ENCODE measurements at places on chromosomes 7 and 10.

DNA sequence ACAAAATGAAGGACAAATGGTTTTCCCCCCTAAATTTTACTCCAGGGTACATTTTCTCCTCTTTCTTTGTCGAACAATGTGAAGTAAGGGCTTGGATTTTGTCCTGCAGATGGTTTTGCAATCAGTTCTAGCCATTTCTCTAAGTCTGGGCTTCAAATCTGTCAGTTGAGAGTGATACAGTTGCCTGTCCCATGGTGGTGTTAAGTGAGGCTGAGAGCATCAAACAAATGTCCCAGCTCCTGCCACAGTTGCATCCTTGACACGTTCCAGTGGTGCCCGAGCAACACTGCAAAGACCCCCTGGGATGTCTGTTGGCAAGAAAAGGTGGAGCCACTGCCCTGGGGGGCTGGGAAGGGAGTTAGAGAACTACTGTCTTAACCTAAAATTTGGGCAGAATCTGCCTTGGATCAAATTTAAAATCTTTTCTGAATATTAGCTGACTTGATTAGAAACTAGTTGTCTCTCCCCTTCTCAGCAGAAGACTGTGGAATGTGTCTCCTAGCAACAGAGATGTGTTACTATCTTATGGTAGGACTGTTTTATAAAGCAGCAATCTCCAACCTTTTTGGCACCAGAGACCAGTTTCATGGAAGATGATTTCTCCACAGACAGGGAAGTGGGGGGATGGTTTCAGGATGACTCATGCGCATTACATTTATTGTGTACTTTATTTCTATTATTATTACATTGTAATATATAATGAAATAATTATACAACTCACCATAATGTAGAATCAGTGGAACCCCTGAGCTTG lies 102.0 kb upstream of the STEAP1B start:
- peak; percentile 40 for DNase-seq

- no peak for DNase-seq
Observed at GRCh38 chr7:112930787-112931186, 140.6 kb upstream of the TMEM168 start.

DNA sequence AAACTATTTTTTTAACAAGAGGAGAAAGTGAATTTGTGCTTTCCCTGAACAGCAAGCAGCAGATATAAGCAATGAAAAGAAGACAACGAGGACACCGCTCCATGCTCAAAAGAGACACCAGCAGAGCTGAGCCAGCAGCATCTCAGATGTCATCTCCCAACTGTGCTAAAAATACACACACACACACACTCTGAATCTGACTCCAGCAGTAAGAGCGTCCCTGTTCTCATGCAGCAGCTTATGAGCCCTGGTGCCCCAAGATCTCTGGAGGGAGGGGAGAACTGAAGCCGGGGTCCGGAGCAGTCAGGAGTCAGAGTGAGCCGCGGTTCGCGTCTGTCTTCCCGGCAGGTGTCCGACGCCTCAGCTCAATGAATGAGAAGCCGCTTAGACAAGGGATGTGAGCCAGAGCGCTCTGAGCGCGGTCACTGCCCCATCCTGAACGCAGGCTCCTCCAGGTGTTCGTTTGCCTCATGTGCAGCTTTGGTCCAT lies 49.2 kb downstream of the SVIL start:
- DNase-seq = no peak

GRCh38 chr7:6379886-6380285 lies 67.9 kb downstream of the DAGLB start:
- DNase-seq = no peak

DNA sequence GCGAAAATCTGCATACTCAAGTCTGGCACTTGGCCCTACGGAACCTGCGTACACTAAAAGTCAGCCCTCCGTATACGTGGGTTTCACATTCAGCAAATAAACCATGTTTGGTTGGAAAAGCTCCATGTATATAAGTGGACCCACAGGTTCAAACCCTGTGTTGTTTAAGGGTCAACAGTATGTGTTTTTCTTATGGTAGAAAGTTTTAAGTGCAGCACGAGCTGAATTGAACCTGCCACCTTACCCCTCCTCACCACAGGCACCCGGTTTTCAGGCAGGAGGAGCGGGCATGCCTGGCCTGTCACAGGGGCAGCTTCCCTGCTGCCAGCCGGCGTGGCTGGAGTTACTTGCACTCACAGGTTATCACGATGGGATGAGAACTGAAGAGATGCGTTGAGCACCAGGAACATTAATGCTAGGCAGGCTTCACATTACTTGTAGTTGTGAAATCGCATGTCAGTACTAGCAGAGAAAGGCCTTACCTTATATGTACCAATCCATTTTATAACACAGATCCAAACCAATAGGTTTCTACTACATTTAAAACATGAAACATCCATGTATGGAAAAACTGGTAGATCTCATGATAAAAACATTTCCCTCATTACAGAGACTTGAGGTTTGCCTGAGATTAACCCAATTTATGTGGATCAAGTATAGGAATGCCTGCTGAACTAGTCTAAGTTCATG lies 12.9 kb downstream of the INSIG1 start:
- DNase-seq = no peak

DNA sequence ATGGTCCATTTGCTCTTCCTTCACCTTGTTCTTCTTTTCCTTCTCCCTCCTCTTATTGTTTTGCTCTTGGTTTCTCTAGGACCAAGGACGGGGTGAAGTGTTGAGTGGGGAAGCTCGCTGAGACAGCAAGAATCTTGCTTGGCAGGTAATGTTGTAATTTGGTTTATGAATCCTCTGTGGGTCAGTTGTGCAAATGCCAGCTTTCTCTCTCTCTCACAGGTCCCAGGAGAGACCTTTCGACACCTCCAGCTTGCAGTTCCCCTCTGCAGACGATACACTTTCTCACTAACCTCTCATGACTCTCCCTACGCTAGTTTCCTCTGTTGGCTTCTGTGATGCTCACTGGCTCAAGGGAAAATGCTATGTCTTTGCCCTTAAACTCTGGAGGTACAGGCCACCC lies 77.0 kb downstream of the FRMD4A start:
- no peak for DNase-seq

DNA sequence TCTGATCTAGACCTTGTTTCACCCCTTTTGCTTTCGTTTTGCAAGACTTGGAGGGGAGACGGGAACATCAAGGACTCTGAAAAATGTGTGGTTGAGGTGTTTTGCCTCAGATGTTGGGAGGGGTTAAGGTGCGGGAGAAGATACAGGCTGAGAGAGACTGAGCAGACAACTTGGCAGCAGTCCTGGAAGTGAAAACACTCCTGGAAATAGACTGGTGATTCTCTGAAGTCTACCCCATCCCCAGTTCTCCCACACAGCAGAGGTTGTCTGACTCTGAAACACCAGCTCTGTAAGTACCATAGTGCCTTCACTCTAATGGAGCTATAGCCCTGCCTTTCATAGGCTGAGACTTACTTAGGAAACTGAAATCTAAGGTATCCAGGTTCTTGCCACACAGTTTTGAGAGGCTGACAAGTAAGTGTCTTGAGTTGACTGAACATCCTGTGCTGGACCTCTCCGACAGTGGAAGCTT lies 152.5 kb downstream of the PPP1R9A start:
- no peak for DNase-seq

DNA sequence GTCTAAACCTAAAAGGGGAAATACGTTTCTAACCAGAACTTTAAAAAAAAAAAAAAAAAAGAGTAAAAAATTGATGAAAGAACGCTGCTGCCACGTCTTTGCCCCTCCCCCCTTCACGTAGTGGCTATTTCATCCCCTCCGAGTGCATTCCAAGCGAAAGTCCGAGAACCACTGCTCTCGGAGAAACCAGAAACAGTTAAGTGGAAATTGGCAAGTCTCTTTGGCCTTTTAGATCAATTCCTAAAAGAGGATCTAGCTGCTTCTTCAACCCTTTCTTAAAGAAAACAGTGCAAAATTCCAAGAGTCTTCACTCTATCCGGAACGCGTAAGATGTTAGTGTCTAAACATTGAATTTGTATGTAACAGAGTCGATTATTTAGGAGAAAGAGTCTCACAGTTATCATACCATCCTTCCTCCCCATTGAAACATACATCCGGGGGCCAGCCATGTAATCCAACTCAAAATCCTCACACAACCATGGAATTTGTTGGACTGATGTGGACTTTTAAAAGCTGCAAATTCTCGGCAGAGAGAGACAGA lies 1.1 kb downstream of the P4HA1 start:
- no peak for DNase-seq

DNA sequence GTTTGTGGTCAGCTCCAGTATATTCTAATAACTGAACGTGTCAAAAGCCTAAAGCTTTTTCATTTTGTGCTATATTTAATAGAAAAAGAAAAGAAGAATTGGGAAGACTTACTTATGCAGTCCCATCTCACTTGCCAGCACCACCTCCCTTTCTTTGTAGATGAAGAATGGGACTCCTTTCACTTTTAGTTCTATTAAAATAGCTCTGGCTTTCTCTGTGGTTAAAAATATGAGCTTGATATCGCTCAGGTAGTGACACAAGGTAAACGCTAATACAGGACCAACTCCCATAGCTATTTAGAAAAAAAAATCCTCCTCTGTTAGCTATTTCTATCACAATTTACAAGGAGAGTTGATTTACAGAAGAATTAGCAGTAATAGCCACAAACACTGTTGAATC lies 176.8 kb downstream of the PDE1C start:
- no peak for DNase-seq

- DNase-seq = no peak
Observed at GRCh38 chr10:77855404-77856155, 71.0 kb downstream of the DLG5 start.

GRCh38 chr10:96685306-96685705 lies 35.0 kb downstream of the PIK3AP1 start:
- DNase-seq = no peak

DNA sequence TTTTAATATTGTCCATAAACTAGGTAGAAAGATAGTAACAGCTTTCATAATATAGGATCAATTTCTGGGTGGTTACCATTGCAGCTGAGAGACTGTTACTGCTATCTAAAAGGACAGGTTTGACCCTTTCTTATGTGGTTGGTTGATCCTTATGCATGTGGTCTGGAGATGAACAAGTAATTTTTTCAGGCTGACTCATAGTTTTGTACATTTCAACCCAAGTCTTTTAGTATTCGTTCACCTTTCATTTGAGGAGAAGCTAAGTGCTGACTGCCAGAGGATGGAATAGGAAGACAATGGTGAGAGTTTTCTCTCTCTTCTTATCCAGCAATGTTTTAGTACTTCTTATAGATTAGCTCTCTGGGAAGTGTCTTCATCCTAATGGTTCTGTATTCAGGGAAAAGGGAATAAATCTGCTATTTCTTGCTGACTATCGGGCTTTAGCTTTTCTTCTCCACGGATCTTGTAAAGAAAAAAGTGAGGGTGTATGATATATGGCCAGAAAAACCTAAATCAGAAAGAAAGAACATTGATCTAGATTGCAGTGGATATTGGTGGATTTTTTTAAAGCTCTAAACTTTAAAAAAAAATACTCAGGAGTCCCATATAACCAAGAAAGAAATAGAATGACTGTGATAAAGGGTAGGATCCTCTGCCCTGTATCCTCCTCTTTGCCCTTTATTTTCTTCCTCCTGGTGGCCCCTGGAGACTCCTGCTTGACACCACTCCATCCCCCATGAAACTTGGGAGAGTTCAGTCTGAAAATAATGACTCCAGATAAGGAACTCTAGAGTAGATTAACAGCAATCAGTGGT lies 88.0 kb downstream of the CPED1 start:
- peak; percentile 48 for DNase-seq

DNA sequence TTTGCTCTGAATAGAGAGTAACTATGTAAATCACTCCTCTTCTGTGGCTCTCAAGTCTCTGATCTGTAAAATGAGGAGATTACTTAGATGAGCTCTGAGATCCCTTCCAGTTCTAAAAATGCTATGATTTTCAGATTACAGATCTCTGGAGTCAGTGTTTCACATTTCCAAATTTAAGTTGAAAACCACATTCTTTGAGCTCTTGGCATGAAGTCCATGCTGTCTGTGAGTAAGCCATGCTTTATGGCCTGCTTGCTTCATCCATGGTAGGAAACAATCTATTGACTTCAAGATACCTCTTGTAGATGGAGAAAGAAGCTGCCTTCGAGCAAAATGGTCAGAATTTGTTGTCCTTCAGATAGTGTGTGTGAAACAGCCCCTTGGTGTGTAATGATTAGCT lies 64.9 kb downstream of the CELF2 start:
- DNase-seq = no peak

DNA sequence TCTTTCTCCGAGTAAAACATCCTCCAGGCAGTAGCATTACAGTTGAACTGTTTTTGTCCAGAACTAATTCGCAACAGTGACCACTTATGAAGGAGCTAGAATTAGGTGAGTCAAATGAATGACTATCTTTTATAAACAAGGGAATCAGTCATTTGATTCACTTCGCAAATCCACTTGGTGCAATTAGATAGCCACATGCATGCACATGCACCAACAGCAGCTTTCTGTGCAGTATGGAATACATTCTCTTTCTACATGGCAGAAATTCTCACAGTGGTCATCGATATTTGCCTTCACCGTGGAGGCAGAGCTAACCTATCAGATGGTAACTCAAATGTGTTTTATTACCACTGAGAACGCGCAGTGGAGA lies 118.8 kb downstream of the CDK6 start:
- no peak for DNase-seq

GRCh38 chr10:120931423-120931822 lies 80.3 kb downstream of the WDR11 start:
- no peak for DNase-seq

- DNase-seq = no peak
Observed at GRCh38 chr7:145398758-145399157, 562.9 kb upstream of the TPK1 start.

DNA sequence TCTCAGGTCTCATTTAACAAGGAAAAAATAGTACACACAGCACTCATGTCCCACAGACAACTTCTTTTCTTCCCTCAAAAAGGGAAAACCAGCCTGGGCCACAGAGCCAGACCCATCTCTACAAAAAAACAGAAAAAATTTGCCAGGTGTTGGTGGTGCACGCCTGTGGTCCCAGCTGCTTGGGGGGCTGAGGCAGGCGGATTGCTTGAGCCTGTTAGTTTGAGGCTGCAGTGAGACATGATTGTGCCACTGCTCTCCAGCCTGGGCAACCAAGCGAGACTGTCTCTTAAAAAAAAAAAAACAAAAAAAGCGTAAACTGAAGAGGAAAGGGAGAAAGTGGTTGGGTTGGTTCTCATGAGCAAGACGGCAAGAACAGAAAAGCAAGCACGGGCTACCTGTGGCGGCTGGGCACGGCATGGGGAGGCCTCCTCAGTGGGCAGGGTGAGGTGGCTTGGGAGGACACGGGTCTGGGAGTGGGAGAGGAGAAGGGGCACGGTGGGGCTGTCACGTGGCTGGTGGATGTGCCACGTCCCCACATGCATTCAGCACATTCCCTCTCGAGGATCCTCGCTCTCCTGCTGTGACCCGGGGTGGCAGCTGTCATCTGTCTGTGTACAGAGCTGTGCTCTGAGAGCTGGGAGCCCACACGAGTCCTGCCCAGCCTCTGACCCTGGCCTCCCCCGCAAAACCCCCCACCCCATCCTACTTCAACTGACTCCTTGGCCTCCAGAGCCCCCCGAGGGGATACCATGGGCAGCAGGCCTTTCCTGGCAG lies 219.7 kb downstream of the MLLT10 start:
- DNase-seq = no peak

Data from HFF-Myc (cell line).